Activated CD8-positive, alpha-beta memory T cell treated with anti-CD3 and anti-CD28 coated beads for 36 hours (primary cell): ENCODE measurements at places on chromosomes 3 and 15. TPM values are rescaled to one million over a fixed set of nuclear protein-coding genes. Genes with fewer than 3 reads are reported as not detected.

IRAK2 gene
- total RNA-seq: 4.0 TPM

DLL4 gene
- total RNA-seq: not detected

MFGE8 gene
- total RNA-seq: 19.9 TPM

SEMA6D gene
- total RNA-seq: not detected

IL12A gene
- not detected for total RNA-seq

CD276 gene
- total RNA-seq: 2.6 TPM
